ENCODE measurements at places on chromosomes 4 and X. TPM values are rescaled to one million over a fixed set of nuclear protein-coding genes. Genes with fewer than 3 reads are reported as not detected.

- no peak for DNase-seq
Observed at GRCh38 chr4:133624744-133625143, 475.6 kb downstream of the PCDH10 start.

GRCh38 chr4:184383497-184384055 lies 90.8 kb downstream of the IRF2 start:
- DNase-seq = no peak

GRCh38 chr4:163590619-163591264 lies 96.3 kb downstream of the TMA16 start:
- no peak for DNase-seq

- DNase-seq = no peak
Observed at GRCh38 chr4:56410247-56411062, 23.2 kb upstream of the AASDH start.

GRCh38 chrX:115344885-115345614 lies 55.5 kb downstream of the LUZP4 start:
- DNase-seq = no peak

DNA sequence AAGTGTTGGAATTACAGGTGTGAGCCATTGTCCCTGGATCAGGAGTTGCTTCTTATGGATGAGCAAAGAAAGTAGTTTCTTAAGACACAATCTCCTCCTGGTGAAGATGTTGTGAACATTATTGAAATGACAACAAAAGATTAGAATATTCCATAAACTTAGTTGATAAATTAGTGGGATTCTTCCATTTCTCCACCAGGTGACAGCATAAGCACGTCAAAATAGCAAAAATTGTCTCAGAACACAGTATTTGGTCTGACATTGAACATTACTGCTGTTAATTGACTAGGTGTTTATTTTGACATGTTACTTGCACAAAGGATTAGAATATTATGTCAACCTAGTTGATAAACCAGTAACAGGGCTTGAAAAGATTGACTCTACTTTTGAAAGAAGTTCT lies 21.6 kb downstream of the CLDN34 start:
- DNase-seq = no peak

DNA sequence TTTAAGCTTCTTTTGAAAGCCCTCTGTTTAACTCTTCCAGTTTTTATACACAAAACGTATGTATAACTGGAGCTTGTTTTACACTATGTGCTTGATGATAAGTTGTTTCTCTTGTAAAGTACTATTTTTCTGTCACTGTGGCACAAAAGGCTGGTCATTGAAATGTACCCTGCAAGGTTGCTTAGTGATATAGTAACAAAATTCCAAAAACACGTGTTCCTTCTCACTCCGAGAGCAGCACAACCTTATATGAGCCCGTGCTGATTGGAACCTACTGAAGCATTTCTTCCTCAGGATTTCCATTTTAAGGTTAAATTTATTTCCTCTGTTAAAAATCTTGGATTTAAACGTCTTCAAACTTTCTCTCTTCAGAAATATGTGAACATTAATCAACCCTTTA lies 772.9 kb upstream of the TENM3 start:
- no peak for DNase-seq

GRCh38 chr4:12689457-12689856 lies 794.7 kb downstream of the RAB28 start:
- DNase-seq = no peak

DNA sequence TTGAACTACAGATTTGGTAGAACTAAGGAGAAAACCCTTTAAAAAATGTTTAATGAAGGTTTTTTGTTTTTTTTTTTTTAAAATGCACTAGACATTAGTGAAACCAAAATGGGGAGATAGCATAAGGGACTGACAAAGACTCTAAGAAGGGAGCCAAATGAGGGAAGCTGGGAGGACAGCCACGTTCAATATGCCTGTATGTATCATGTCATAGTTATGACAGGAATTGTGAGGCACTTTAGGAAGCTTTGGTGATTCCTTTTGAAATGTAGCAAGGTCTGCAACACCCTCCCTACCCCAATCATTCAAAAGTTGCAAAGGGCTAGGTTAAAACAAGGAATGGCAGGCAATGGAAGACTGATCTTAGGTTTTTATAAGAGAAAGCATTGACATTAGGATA lies 526.0 kb downstream of the TLL1 start:
- DNase-seq = no peak

DNA sequence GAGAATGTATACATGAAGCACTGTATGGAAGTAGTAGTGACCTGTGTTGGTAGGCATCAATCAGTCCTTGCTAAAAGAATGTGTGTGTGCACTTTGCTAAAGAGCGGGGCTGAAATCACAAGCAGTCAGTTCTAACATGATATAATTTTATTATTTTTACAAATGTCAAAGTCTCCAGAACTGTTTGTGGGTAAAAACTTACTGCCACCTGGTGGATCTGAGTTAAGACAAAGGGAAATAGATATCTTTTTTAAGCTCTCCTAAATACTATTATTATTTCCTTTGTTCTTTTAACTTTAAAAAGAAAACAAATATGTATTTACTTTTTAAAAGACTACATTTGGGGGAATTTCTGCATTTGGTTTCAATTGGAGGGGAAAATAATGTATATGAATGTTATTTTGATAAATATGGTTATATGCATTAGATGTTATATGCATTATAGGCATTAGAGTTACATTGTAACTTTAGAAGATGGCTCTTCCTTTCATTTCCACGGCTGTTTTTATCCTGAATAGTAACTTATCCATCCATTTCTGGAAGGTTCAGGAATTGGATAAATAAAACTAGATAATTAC lies 7.8 kb upstream of the CLOCK start:
- DNase-seq = peak; percentile 25

Gene DNAAF6
- total RNA-seq = not detected

Gene CSAG1
- total RNA-seq = not detected

Gene TBC1D14
- total RNA-seq = 50.1 TPM

Gene SSX1
- total RNA-seq = not detected

Gene TTC29
- total RNA-seq = not detected

Gene RAI2
- 0.07 TPM for total RNA-seq

Gene GUCY1B1
- 0.12 TPM for total RNA-seq

Gene AFP
- total RNA-seq = not detected

All from activated CD4-positive, alpha-beta T cell treated with anti-CD3 and anti-CD28 coated beads, Interleukin-2, amount 10 ng/mL, durations not matched to agents 7 days and 5 days (primary cell).